Renal cortical epithelial cell (primary cell): ENCODE measurements at places on chromosomes 5 and 9.

DNA sequence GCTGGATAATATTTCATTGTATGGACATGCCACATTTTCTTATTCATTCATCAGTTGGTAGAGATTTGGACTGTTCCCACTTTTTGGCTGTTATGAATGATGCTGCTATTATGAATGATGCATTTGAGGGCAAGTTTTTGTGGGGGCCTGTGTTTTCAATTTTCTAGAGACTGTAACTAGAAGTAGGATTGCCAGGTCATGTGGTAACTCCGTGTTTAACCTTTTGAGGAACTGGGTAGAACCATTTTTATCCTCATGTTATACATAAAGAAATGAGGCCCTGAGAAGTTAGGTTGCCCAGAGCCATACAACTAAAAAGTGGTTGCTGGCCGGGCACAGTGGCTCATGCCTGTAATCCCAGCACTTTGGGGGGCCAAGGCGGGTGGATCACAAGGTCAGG is 22.4 kb upstream of the STRBP start:
- no peak for DNase-seq

- no peak for DNase-seq
Measured at GRCh38 chr5:116023619-116024018, 8.7 kb upstream of the ARL14EPL start.

DNA sequence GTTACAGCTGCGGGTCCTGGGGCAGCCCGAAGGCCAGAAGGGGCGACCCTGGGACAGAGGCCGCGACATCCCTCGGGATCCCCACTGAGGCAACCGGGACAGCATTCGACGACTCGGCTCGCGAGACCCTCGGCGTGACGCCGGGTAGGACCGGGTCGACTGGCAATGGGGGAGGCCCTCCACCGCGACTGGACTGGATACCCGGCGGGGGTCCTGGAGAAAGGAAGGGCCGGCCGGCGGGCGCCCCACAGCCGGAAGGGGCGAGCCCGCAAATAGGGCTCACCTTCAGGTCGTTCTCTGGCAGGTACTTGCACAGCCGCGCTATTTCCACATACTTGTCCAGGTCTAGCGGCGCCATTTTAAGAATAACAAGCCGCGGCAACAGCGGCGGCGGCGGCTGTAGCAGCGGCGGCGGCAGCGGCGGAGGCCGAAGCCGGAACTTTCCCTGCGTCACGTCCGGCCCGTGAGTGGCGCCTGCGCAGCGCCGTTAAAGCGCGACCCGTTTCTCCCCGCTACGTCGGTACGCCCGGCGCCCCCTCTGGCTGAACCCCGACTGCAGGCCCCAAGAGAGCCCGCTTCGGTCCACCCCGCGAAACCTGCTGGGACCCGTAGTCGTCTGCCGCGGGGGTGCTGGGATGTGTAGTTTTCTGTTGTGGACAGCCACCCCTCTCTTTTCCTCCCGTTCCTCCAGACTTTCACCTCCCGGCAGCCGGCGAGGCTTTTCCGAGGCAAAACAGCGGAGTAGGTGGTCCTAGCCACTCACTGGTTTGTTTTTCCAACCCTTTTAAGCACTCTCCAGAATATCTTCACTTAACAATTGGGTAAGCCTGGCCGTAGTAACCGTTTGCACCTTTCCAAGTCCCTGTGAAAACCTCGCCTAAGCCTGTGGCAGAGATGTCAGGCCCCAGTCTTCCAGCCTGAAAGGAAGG is at the start of gene PPP6C:
PPP6C (minus strand) TSS at position 443 of the 929 bp plus-strand sequence; CDS start at position 358, 85 bp downstream.
- DNase-seq, result peak; percentile 86

DNA sequence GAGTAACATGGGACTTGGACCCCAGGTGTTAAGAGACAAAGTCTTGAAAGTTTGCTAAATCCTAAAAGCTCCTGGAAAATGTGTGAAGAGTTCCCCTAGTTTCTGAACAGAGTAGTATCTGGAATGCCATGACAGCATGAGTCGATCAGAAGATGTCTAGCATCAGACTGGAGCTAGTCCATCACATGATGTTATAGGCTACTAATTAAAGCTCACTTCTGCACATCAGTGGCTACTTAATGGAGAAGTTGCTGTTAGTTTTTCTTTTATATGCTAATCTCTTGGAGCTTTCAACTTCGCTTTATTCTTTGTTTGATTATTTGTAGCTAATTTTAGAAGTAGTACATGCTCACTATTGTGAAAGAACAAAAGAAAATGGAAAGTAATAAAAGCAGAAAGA is 471.3 kb upstream of the KLF4 start:
- no peak for DNase-seq

- DNase-seq, result no peak
Measured at GRCh38 chr5:181138258-181138657, 7.3 kb upstream of the OR2V1 start.

DNA sequence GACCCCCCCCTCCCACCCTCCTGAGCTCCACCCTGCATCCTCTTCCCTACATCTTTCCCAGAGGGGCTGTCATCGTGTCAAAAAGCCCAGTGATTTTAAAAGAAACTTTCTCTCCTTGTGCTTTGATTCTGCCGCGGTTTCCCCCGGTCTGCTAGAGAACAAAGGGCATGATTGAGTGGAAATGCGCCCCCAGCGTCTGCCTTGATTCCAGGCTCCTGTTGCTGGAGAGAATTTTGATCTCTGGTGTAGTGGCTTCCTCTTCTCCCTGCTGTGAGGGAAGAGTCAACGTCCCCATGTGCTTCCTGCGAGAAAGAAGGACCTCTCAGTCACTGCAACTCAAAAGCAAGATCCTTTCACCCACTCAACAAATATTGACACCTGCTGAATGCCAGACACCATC is 61.9 kb upstream of the RAPGEF1 start:
- DNase-seq, result no peak

DNA sequence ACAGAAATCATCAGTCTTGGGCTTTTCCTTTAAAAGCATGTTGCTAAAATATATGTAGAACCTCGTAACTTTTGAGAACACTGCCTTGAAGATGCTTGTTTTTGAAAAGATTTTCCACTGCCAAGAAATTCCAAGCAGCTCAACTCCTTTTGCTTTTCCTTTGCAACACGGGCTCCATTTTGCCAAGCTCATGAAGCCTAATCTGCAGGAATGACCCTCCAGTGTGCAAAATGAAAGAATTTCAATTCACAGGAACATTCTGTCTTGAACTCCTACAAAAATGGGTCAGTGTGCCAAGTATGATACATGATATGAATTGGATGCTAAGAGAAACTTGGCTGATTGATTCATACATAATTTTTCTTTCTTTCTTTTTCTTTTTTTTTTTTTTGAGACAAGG is 35.4 kb upstream of the ERCC6L2 start:
- DNase-seq, result no peak

- no peak for DNase-seq
Measured at GRCh38 chr9:38053697-38054461, 15.1 kb downstream of the SHB start.

DNA sequence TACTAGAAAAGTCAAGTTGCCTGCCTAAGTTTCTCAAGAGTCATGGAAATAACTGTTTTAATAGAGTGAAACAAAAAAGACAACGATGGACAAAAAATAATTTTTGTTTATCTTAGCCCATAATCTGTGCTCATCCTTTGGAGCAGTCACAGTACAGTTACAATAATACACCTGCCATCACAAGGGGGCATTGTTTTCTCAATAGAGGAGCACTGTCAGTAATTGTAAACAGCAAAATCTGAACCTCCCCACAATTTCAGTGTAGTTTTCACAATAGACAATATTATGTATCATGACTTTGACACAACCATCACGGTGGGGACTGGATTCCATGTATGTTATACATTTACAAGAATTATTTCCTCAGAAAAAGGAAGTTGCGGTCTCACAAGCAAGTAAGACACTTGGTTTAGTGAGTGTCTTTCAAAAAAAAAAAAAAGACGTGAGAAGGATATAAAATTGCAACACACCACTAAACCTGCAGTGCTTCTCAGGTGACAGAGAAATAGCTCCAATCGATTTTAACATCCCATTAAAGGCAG is 586.3 kb downstream of the PTPRD start:
- no peak for DNase-seq

GRCh38 chr9:123834218-123834888 is 95.6 kb downstream of the DENND1A start:
- DNase-seq, result peak; percentile 40

DNA sequence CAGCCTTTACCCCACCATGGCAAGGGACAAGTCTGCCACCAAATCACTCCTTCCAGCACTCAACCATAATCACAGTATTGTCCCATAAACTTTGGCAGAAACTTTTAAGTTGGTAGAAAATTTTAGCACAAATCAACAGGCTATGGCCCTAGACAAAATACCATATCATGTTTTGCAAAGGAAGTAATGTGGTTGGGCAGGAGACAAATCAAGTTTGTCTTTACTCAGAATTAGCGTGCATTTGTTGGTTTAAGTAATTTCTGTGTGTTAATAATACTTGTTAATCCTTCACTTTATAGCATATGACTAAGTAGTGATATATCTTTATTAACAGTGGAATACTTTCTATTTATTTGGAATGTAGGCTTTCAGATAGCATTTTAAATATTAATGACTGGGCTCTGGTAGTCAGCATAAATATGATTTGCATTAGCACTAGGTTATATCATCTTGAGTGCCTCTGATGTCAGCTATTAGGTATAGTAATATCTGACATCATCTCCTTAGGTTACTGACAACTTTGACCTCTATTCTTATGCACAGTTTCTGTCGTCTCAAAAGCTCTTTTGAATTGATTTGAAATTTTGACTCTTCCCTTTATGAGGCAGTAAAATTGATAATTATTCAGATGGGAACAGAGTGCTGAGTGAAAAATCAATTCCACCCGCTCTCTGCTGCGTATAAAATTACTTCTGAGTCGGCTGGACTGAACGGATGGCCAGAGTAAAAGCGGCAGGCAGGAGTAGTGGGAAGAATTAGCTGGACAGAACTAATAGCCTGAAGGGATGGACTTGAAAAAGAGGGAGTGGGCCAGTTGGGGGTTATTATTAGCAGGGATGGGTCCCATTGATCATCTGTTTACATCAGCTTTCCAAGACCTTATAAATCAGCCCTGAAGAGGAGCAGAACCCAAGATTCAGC is 40.1 kb upstream of the TLX3 start:
- peak; percentile 43 for DNase-seq

DNA sequence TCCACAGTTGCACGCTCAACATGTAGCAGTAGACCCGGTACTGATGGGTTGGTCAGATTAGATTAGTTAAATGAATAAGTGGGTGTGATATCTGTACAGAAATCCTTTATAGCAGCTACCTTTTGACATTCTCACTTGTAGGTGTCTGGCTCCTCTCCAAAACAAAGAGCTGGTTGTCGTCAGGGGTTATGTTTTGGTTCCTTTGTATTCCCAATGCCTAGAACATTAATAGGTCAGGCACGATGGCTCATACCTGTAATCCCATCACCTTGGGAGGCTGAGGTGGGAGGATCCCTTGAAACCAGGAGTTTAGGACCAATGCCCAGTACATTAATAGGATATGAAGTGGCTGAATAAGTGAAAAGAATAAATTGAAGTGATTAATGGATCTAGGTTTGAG is 182.1 kb downstream of the SNCAIP start:
- no peak for DNase-seq

DNA sequence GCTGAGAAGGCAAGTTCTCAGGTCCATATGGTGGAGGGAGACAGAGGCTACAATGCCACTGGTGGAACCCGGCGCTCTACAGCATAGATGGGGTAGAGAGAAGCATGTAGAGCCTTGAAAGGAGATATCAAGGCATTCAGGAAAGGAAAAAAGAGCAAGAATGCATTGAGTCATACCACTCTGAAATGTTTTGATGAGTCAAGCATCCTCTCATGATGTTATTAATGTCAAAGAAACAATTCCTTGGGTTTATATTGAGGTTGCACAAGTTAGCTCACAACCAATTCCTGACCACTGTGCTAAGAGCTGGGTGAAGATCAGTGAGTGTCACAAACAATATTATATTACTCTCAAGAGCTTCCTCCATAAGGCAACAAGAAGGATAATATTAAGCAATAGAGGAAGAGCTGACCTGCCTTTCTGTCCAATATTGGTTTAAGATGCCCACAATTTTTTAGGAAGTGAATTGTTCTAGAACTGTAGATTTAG is 178.0 kb downstream of the RFK start:
- DNase-seq, result peak; percentile 95

GRCh38 chr5:173010021-173010420 is 26.4 kb downstream of the ATP6V0E1 start:
- peak; percentile 80 for DNase-seq

DNA sequence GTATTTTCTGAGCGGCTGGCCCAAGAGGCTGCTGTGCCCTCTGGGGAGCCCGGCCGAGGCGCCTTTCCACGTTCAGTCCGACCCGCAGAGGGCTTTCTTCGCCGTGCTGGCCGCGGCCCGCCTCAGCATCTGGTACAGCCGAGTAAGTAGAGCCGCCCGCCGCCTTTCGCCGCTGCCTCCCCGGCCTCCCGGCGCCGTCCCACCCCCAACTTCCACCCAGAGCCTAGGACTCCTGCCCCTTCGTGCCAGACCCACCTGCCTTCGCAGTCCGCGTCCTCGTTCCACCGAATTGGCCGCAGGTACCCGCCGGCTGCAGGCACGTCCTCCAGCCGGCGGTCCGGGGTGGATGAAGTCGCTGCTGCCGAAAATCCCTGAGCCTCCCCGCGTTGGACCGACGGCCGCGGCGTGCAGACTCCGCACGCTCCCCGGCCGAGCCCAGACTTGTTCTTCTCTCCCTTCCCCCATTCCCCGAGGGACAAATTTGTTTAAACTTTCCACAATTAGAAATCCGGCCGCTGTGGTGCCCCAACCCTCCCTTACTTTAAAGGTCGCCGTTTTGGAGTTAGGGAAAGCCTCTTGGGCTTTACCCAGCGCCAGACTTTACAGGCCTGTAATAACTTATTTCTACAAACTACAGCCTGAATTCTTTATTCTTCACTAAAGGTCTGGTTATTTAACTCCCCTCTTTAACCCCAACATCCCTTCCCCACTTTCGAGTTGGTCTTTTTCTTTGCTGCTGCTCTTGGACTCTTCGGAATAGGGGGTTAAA is 589 bp downstream of the RIC1 start:
- DNase-seq, result no peak

- peak; percentile 94 for DNase-seq
Measured at GRCh38 chr5:102910240-102911226, 155.4 kb downstream of the PAM start.

GRCh38 chr5:23721336-23721735 is 213.9 kb downstream of the PRDM9 start:
- no peak for DNase-seq

GRCh38 chr5:80219391-80219790 is 36.5 kb downstream of the SERINC5 start:
- no peak for DNase-seq

- peak; percentile 45 for DNase-seq
Measured at GRCh38 chr5:147072622-147073021, 162.2 kb upstream of the STK32A start.

DNA sequence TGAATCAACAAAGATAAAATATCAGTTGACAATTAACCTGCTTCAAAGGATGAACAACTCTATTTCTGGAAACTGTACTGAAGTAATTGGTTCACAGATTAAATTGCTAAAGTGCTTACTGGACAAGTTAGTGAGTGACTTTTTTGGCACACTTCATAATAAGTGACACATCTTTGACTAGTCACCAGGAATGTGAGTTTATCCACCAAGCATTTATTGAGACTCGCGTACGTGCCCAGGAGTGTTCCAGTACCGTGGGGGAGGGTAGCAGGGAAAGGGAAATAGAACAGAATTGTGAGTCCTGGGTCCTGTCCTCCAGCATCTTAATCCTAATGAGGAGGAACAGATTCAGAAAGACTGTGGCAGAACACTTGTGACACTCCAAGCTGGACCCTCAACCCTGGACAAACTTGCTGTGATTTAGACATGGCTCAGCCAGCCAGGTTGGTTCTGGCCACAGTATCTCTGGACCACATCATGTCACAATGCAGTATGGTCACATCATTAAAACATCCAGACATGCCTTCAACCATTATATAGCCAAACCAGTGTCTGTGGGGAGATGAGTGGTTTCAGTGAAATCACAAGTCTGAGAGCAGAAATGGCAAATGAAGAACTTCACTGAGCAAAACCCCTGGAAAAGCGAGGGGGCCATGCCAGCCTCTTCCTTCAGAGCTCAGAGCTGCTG is 623.1 kb downstream of the BNC2 start:
- peak; percentile 99 for DNase-seq
